Lower lobe of right lung (tissue), 2 donors: ENCODE measurements at places on chromosomes 5 and 9. TPM values are rescaled to one million over a fixed set of nuclear protein-coding genes. Genes with fewer than 3 reads are reported as not detected.

- H3K36me3 ChIP-seq, result no peaks in the 10 kb centered on the region
- no peaks in the 10 kb centered on the region for H3K27me3 ChIP-seq
- H3K27ac ChIP-seq, result no peak overlapping the region
- DNase-seq, result no peak
- no peak overlapping the region for H3K4me3 ChIP-seq
Measured at GRCh38 chr5:114223866-114224265, 138.0 kb upstream of the KCNN2 start.

GRCh38 chr5:71767661-71768060 lies 48.6 kb downstream of the CARTPT start:
- H3K27me3 ChIP-seq, result no peaks in the 10 kb centered on the region
- no peak overlapping the region for H3K27ac ChIP-seq
- no peak for DNase-seq
- no peaks in the 10 kb centered on the region for H3K36me3 ChIP-seq

- no peaks in the 10 kb centered on the region for H3K36me3 ChIP-seq
- DNase-seq, result no peak
Measured at GRCh38 chr9:136784997-136785361, 6.2 kb upstream of the TMEM141 start.

- no peak overlapping the region for H3K4me3 ChIP-seq
- H3K27me3 ChIP-seq, result no peaks in the 10 kb centered on the region
- DNase-seq, result no peak
- H3K36me3 ChIP-seq, result no peaks in the 10 kb centered on the region
- H3K27ac ChIP-seq, result no peak overlapping the region
Measured at GRCh38 chr9:108696156-108696555, 159.6 kb downstream of the ACTL7B start.

OR1Q1 gene
- not detected for total RNA-seq

DNA sequence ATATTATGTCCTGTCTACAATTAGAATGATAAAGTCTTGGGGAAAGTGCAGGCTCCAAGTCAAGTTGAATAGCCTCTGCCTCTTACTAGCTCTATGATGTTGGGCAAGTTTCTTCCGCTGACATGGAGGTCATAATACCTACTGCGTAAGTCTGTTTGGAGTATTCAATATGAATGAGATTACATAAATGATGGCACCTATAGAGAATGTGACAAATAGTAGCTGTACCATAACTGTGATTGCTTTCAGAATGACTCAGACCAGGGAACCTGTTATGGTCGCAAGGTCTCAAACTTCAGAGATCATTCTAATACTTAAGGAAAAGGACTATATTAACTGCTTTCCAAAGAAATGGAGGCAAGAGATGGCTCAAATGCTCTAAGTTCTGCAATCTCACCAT lies 94.0 kb upstream of the ABCA1 start:
- no peaks in the 10 kb centered on the region for H3K36me3 ChIP-seq
- no peaks in the 10 kb centered on the region for H3K27me3 ChIP-seq

- H3K4me1 ChIP-seq, result no peaks in the 10 kb centered on the region
- H3K36me3 ChIP-seq, result peaks cover 19% of the 10 kb centered on the region
- DNase-seq, result no peak
Measured at GRCh38 chr9:96540106-96540505, 79.5 kb downstream of the CDC14B start.

GRCh38 chr5:143657647-143658285 lies 154.2 kb upstream of the HMHB1 start:
- H3K4me3 ChIP-seq, result no peak overlapping the region
- DNase-seq, result no peak
- H3K27me3 ChIP-seq, result no peaks in the 10 kb centered on the region
- H3K27ac ChIP-seq, result no peak overlapping the region
- no peaks in the 10 kb centered on the region for H3K36me3 ChIP-seq

BAAT gene
- not detected for total RNA-seq

GRCh38 chr9:87862536-87863268 lies 20.0 kb upstream of the SPATA31E1 start:
- DNase-seq, result no peak
- no peak overlapping the region for H3K4me3 ChIP-seq
- no peak overlapping the region for H3K27ac ChIP-seq
- no peaks in the 10 kb centered on the region for H3K4me1 ChIP-seq

DNA sequence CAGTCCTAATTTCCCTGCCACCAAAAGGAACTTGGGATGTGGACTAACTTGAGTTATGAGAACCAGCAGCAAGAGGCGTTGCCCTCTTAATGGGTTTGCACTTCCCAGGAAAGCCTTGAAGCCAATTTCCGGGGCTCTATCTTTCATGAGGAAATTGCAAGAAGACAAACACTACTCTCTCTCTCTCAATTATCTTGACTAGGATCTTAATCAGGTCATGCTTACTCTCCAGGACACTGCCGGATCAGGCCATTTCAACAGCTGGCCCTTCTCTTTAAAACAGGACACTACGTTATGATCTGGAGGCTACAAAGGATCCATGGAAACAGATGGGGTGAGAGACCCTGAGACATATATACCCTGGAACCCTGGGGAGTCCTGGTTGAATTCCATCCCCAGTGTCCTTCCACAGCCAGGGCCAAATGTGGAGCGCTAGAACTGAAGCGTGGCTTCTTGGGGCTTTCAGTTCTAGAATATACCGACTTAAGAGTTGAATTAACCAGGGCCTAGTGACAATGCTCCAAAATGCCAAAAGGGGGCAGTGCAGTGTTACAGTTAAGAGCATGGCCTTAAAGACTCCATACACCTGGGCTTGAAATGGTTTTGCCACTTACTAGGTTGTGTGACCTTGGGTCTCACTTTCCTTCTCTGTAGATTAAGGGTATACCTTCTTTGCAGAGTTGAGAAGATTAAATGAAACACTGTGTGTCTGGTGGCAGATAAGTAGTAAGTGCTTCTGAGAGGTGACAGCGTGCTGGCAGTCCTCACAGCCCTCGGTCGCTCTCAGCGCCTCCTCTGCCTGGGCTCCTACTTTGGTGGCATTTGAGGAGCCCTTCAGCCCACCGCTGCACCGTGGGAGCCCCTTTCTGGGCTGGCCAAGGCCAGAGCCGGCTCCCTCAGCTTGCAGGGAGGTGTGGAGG lies 21.1 kb downstream of the FAM219A start:
- no peaks in the 10 kb centered on the region for H3K27me3 ChIP-seq
- H3K36me3 ChIP-seq, result no peaks in the 10 kb centered on the region
- no peak overlapping the region for H3K27ac ChIP-seq
